ENCODE measurements at places on chromosomes 6 and 20.

DNA sequence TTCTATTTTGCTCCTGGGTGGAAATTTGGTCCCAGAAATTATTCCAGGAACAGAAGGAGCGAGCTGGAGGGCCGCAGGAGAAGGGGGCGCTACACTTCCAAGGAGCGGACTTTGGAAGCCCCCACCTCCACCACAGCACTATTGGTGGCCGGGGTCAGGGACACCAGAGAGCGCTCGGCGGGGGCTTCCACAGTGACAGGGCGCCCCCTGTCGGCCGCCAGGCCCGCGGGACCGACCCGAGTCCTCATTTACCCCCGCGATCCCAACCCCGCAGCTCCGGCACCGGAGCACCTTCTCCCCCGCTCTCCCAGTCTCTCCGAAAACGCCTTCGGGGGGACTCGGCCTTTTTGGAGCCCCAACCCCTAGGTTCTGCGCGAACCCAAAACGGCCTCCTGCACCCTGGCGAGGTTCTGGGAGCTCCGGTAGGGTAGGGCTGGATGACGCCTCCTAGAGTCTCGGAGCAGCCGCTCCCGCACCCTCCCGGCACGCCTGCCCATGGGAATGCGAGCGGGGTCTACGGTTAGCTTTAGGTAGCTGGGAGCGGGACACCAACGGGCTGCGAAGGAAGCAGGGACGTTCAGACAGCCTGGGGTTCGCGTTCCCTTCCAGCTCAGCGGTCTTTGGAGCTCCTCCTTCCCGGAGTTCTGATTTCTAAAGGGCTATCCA lies 2.4 kb upstream of the FOXA2 start:
- peak; percentile 65 for DNase-seq

DNA sequence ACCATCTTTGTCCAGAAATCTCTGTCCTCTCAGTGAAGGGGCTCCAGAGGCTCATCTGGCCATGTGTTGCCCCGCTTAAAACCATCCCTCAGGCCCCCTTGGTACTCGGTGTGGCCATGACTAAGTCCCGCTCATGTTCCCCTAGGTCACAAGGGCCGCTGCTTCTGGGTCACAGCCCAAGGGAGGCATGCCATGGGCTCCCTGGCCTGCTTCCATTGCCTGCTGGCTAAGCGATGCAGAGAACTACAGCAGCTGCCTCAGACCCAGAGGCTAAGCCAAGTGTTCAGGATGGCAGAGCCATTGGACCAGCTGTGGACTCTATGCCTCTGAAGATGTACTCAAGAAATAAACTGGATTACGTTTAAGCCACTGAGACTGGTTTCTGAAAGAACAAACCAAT lies 95.5 kb downstream of the ZFP64 start:
- DNase-seq, result no peak

DNA sequence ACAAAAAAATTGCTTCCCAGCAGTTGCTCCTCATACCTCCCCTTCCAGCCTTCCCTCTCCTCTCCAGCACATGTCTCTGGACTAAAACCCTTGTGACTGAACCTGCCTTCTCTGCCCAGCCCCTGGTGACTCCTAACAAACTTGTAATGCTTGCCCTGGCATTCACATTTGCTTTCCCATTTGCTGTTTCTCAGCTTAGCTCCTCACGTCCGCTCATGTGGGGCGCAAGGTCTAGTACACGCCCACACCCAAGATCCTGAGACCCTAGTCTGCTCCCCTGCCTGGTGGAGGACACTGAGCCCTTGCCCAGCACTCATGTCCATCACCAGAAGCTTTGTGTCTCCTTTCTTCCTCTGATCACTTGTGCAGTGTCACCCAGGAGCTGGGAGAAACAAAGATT lies 18.3 kb upstream of the RBPJL start:
- no peak for DNase-seq

- no peak for DNase-seq
These were observed 23.5 kb upstream of the FOXC1 start for GRCh38 chr6:1586256-1586655.

- DNase-seq, result no peak
These were observed 1.0 kb downstream of the PCIF1 start for GRCh38 chr20:45935416-45936046.

DNA sequence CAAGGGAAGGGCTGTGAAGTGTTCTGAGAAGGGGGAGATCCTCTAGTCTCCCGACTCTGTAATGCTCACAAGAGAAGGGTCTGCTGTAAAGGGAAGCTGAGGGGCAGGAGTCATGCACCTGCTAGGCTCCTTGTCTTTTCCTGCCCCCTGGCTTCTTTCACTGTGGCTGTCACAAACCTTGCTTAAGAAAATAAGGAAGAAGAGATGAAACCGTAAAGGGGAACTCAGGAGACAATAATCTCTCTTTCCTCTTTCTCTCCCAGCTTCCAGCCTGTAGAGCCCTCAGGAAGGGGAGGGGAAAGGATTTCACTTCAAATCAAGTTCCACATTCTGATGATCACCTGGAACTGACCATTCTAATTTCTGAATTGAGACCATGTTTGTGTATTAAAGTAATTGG lies 26.3 kb downstream of the SLC13A3 start:
- no peak for DNase-seq

- no peak for DNase-seq
These were observed 5.0 kb downstream of the FGD2 start for GRCh38 chr6:37010402-37010892.

GRCh38 chr6:41199552-41200246 lies 1.2 kb downstream of the TREML2 start:
- peak; percentile 50 for DNase-seq

DNA sequence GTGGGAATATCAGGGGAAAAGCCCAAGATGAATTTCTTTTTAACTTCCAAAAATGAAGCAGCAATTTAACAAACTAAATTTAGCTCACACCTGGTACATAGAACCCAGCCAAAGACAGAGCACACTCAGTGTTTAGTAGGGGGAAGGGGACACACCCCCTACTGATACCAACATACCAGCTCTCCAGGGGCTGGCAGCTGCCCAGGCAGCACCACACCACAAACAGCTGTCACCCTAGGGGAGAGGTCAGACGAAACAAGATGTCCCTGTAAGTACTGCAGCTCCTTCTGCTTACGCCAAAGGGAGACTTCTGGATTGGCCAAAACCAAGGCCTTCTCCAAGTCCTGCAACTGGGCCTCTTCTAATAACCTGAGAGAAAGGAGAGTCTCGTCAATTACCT lies 26.0 kb downstream of the MDN1 start:
- DNase-seq, result no peak

GRCh38 chr20:63645218-63645617 lies 8.0 kb downstream of the STMN3 start:
- no peak for DNase-seq

DNA sequence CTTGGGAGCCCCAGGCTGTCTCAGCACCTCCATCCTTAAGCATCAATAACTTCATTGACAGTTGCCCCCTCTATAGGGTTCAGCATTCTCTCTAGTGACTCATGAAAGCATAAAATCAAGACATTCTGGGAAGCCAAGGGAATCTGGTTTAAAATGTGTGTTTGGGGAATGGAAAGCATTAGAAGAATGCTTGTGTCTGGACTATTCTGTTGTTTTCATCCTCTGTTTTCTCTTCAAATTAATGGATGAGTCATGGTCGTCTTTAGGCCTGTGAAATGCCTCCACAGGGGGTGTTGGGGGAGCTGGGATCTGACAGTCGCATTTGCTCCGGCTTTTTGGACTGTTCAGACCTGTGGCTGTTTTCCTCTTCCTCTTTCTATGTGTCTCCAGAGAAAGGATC lies 279.7 kb downstream of the CDC5L start:
- no peak for DNase-seq

- DNase-seq, result no peak
These were observed 766.0 kb upstream of the MAP3K7 start for GRCh38 chr6:91352878-91353277.

- no peak for DNase-seq
These were observed 40.9 kb upstream of the FLRT3 start for GRCh38 chr20:14378326-14378725.

- DNase-seq, result no peak
These were observed 35.2 kb downstream of the GPX6 start for GRCh38 chr6:28480253-28480932.

GRCh38 chr20:8007490-8007889 lies 12.1 kb downstream of the TMX4 start:
- no peak for DNase-seq

- DNase-seq, result no peak
These were observed 26.0 kb downstream of the MDFI start for GRCh38 chr6:41664271-41664670.

GRCh38 chr20:36628076-36628475 lies 17.9 kb downstream of the SLA2 start:
- no peak for DNase-seq

DNA sequence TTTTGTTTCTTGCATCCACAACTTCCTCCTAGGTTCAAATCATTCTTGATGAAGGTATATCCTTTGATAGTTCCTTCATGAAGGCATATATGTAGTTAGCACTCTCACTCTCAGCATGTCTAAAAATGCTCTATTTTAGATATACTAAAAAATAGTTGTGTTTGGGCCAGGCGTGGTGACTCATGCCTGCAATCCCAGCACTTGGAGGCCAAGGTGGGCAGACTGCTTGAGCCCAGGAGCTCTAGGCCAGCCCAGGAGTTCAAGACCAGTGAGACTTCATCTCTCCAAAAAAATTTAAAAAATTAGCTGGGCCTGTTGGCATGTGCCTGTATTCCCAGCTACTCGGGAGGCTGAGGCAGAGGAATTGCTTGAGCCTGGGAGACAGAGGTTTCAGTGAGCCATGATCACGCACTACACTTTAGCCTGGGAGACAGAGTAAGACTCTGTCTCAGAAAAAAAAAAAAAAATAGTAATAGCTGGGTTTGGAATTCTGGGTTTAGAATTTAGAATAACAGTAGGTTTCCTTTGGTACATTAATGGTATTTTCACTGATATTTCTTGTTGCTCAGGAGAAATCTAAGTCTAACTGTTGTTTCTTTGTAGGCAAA lies 7.0 kb downstream of the SERAC1 start:
- DNase-seq, result no peak

- DNase-seq, result no peak
These were observed 96.2 kb downstream of the GRM4 start for GRCh38 chr6:34049395-34050342.

- DNase-seq, result no peak
These were observed 307.7 kb downstream of the ARHGAP18 start for GRCh38 chr6:129402244-129402643.

DNA sequence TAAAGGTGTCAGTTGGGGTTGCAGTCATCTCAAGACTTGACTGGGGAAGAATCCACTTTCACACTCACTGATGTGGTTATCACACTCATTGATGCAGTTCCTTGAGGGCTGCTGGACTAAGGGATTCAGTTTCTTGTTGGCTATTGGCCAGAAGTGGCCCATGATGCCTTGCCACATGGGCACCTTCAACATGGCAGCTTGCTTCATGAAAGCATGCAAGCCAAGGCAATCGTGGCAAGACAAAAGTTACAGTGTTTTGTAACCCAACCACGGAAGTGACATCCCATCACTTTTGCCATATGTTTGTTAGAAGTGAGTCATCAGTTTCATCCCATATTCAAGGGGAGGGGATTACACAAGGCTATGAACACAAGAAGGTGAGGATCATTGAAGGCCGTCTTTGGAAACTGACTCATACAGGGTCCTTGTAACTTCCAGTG lies 3.8 kb upstream of the RANBP9 start:
- DNase-seq, result peak; percentile 64

DNA sequence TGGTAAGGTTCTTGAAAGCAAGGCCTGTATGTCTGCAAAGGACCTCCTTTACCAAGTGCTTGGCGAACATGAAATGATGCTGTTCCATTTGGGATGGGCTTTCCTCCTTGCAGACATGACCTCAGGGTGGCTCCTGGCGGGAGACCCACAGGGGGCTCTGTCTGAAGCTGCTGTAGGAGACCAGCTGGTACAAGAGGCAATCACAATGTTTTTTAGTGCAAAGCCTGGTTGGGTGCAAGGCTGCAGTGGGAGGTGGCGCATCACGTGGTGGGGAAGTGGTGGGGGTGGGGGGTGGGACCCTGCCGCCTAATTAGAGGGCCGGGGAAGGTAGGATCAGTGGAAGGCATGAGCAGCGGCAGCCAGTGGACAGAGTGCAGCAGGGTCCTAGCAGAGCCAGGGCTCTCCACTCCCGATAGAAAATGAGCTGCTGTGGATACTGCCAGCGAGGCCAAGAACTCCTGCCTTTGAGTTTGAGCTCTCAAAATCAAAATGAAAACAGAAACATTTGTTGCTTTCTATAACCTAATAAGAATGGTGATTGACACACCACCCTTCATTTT lies 9.1 kb upstream of the ARMC2 start:
- DNase-seq, result no peak

GRCh38 chr6:52293067-52293466 lies 8.5 kb upstream of the MCM3 start:
- DNase-seq, result no peak

GRCh38 chr6:67933278-67933677 lies 701.8 kb upstream of the ADGRB3 start:
- DNase-seq, result no peak

- DNase-seq, result no peak
These were observed 152.4 kb downstream of the SASH1 start for GRCh38 chr6:148495029-148495428.

DNA sequence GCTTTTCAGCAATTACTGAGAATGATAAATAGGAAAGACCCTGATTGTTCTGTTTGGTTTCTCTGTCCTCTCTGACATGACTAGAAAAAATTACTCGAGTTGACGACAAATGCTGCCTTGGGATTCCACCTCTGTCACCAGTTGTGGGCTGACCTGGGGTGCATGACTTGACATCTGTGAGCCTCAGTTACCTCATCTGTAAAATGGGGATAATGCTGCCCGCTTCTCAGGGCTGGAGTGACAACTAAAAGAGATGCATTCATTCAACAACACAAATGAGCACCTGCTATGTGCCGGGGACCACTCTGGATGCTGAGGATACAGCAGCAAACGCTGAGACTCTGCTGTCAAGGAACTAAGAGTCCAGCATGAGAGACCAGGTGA lies 94.8 kb downstream of the NFATC2 start:
- no peak for DNase-seq

GRCh38 chr6:90175627-90176538 lies 120.8 kb downstream of the BACH2 start:
- DNase-seq, result no peak

GRCh38 chr6:45388328-45388727 lies 10.6 kb upstream of the SUPT3H start:
- DNase-seq, result no peak

DNA sequence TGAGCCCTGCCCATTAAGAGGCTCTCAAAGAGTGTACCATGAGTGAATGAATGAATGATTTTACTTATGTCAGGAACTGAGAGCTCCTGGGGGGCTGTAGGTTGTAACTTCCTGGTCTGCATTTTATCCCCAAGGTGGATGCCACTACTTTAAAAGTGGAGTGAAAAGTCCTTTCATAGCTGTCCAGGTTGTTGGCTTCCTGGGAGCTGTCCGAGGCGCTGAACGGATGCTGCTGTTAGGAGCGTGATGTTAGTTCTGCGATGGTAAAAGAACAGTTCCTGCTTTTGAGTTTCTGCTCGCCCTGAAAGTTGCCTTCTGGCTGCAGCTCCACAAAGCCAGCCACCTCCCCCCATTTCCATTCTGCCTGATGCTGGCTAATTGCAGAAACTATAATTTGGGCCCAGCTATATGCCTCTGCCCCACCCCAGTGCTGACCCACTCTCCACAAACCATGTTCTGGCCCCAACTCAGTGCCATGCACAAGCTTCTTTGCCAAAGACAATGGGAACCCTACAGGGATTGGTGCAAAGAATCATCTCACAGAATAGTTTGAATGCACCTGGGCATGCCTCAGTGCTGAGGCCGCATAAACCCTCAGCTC lies 330.9 kb upstream of the CDH4 start:
- no peak for DNase-seq

- DNase-seq, result no peak
These were observed 166.1 kb downstream of the THBS2 start for GRCh38 chr6:169087443-169088041.
